ENCODE measurements at places on chromosomes 4 and X.

GRCh38 chr4:180190382-180190781 is 2052.8 kb upstream of the TENM3 start:
- no peak for DNase-seq

GRCh38 chr4:127236889-127237288 is 395.9 kb upstream of the INTU start:
- no peak for DNase-seq

DNA sequence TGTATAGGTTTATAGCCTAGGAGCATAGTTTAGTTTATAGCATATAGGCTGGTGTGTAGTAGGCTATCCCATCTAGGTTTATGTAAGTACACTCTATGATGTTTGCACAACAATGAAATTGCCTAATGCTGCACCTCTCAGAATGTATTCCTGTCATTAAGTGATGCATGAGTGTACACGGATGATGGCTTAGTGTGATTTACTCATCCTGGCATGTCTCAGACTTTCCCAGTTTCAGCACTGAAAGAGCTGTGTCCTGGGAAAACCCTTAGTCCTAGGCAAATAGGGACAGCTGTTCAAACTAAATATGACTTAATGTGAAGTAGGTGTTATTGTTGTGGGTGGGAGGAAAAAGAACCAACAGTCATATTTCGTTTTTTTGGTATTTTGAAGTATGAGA is 264.9 kb upstream of the MAGEB18 start:
- no peak for DNase-seq

DNA sequence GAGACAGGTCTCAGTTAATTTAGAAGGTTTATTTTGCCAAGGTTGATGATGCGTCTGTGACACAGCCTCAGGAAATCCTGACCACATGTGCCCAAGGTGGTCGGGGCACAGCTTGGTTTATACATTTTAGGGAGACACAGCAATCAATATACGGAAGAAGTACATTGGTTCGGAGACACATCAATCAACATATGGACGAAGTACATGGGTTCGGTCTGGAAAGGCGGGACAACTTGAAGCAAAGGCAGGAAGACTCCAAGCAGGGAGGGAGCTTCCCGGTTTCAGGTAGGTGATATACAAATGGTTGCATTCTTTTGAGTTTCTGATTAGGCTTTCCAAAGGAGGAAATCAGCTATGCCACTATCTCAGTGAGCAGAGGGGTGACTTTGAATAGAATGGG is 225.2 kb upstream of the ZFP42 start:
- DNase-seq, result no peak

DNA sequence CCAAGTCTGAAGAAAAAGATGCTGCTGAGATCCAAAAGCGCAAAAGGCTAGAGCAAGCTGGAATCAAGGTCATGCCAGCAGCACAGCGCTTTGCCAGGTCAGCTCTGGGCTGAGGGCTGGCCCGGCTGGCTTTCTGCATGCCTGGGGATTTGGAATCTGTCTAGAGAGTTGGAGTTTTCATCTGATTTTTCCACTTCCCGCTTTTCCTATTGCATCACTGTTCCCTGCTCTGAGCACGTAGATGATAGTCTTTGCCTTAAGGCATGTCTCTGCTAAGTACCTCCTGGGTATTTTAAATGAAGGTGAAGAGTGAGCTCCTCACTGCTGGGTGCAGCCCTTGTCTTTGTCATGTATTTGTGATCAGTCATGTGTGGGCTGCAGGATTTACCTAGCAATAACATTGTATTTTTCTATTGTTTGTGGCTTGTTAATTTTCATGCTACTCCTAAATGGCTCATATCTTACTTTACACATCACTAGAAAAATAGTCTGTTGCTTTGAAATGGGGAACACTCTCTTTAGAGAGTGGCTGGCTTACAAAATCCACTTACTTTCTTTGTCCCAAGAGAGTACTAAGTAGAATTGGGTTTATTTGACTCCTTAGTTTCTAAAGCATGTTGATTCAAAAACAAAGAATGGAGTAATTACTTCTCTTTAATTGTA is 82.8 kb downstream of the LIMCH1 start:
- no peak for DNase-seq

DNA sequence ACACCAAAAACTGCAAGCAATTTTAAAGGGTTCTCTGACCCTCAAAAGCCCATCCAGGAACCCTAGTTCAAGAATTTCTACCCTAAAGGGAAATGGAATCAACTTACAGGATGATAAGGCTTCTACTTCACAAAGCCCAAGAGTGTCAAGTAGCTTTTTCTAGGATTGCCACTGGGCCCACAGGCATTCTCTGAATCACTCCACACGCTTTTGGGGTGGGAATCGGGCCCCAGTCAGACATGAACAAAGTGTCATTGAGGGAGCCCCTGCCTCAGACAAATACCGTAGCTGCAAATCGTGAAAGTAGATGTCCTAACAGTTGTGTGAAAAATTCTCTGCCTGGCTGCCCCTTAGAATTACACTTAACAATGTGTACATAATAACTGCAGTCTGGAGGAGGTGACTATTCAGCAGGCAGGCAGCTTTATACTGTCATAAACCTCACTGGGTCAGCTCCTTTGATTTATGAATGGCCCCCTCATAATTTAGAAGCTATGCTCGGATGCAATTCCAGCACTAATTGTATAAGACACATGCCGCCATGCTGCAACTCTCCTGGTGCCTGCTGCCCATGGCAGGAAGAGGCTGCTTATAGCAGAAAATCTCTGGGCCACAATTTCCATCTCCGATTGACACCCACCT is 36.7 kb downstream of the CHRDL1 start:
- no peak for DNase-seq

- DNase-seq, result no peak
These were observed 77.5 kb downstream of the UCHL1 start for GRCh38 chr4:41334182-41334581.

All from GM12864 (cell line).